ENCODE measurements at places on chromosomes 3 and 15.

GRCh38 chr15:71945012-71945411 lies 134.7 kb downstream of the NR2E3 start:
- DNase-seq, result no peak

DNA sequence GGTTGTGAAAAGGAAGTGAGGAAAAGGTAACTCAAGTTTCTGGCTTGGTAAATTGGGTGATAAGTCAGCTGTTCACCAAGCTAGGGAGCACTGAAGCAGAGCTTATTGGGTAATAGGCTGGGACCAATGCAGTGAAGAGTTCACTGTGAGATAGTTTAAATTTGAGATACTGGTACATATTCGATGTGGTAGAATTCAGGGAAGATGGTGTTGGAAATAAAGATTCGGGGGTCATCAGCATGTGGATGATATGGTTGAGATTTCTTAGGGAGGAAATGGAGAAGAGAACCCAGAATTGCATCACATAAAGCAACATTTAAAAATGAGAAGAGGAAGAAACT lies 16.9 kb downstream of the MME start:
- DNase-seq, result no peak

DNA sequence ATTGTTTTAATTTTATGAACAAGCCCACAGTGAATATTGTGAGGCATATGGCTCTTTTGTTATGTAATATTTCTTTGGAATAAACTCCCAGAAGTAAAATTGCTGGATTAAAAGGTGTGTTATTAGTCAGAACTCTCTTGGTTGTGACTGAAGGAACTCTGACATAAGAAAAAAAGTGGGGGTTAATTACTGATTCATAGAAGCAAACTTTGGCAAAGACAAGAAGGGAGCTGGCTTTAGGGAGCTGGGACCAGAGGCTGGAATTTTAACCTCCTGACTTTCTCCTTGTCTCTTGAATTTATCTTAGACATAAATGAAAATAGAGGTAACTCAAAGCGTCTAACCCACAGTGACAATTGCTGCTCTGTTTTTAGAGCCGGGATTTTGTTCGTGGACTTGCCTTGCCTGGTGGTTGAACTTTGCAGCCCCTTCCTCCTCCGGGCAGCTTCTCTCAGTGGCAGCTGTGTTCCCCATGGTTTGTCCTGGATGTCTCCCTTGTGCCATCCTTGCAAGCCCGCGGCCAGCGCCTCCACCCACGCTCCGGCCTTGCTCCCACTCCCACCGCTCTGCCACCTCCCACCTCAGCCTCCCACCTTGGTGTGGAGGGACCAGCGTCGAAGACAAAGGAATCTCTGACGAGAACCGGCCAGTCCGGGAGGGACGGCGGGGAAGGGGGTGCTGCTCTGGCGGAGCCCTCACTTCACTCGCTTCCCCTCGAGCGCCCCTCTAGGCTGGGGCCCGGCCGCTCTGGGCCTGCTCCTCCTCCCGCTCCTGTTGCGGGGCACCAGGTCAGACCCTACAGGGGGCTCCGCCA lies 28.0 kb downstream of the ARHGAP31 start:
- DNase-seq, result no peak

DNA sequence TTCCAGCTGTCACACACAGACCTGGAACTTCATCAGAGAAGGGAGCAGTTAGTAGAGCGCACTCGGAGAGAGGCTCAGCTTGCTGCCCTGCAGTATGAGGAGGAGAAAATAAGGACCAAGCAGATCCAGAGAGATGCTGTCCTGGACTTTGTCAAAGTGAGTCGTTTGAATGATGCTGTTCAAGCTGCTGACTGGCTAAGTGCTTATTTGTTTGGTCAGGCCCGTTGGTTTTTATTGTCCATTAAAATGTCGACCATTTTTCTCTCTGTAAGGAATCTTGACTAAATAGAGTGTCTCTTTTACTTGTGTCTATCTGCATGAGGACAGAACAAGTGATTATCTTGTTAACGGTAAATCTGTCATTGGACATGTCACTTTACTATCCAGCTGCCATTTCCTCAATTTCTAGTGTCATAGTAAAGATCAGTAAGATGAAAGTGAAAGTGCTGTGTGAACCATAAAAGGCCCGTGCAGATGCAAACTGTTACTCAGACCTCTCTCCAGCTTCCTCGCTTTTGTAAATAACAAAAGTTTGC lies 56.9 kb downstream of the LRCH3 start:
- no peak for DNase-seq

DNA sequence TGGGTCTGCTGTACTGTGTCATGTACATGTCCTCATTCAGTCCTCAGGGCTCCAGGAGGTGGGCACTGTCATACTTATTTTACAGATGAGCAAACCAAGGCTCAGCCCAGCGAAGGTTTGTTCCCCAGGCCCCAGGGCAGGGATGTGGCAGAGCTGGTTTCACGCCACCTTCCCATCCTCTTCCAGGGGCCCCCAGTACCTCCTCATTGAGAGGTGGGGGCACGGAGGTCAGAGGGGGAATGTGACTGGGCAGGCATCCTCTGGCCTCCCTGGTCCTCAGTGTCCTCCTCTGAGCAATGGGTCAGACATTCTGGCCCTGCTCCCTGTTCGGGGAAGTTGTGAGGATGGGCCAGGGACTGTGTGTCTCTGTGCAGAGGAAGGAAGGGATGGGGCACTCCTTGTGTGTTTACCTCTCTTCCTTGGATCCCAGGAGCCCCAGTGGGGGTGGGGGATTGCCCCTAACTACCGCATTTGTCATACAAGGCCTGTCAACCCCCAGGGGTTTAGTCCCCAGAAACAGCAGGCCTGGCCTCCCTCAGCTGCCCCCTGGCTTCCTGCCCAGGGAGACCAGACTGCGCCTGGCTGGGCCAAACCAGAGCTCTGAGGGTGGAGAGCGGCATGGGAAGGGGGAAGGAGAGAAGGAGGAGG lies 65.9 kb upstream of the LCTL start:
- DNase-seq, result no peak

DNA sequence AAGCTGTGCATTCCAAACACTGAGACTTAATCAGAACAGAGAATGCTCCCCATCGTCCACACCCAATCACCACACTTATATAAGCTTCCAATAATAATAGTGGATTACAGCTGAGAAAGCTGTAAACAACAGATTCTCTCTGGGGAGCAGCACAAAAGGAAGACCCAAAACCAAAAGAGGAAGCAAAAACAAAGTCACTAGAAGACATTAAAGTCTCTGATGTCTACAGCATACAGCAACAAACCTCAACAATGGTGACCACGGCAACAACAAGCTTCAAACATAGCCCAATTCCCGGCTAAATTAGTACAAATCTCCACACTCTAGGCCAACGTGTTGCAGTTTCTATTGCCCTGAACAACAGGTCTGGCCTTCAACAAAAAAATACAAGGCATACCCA lies 37.7 kb downstream of the ZDHHC23 start:
- DNase-seq, result no peak

- no peak for DNase-seq
These were observed 32.7 kb upstream of the RPS17 start for GRCh38 chr15:82572986-82573385.

DNA sequence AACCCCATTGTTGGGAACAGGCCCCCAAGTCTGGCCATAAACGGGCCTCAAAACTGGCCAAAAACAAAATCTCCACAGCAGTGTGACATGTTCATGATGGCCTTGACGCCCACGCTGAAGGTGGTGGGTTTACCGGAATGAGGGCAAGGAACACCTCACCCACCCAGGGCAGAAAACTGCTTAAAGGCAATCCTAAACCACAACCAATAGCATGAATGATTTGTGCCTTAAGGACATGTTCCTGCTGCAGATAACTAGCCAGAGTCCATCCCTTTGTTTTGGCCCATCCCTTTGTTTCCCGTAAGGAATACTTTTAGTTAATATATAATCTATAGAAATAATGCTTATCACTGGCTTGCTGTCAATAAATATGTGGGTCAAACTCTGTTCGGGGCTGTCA lies 47.7 kb downstream of the KLHDC8B start:
- no peak for DNase-seq

DNA sequence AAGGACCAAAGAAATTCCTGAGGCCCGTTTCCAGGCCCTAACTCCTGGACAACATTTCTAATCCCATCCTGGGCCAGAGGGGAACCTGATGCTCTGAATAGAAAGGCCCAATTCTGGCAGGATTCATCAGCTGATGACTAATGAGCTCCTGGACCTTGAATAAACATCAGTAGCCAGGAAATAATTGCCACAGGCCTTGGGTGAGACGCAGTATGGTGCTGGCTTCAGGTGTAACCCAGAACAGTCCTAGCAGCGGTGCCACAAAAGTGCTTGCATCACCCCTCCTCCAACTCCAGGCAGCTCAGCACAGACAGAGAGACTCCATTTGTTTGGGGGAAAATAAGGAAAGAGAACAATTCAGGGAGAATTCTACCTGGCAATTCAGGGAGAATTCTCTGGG lies 184.7 kb upstream of the POU1F1 start:
- no peak for DNase-seq

DNA sequence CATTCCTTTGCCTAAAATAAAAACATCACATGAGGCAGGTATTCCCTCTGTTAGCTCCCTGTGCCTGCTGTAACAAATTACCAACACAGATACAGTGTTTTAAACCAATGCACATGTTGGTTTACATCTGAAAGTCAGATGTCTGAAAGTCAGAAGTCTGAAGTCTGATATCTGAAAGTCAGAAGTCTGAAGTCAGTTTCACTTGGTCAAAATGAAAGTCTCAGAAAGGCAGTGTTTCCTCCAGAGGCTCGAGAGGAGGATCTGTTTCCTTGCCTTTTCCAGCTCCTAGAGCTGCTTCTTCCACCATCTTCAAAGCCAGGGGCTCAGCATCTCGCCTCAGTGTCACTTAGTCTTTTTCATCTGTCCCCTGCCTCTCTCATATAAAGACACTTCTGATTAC lies 22.0 kb downstream of the SST start:
- DNase-seq, result no peak

GRCh38 chr3:65402597-65402996 lies 636.1 kb downstream of the MAGI1 start:
- no peak for DNase-seq

DNA sequence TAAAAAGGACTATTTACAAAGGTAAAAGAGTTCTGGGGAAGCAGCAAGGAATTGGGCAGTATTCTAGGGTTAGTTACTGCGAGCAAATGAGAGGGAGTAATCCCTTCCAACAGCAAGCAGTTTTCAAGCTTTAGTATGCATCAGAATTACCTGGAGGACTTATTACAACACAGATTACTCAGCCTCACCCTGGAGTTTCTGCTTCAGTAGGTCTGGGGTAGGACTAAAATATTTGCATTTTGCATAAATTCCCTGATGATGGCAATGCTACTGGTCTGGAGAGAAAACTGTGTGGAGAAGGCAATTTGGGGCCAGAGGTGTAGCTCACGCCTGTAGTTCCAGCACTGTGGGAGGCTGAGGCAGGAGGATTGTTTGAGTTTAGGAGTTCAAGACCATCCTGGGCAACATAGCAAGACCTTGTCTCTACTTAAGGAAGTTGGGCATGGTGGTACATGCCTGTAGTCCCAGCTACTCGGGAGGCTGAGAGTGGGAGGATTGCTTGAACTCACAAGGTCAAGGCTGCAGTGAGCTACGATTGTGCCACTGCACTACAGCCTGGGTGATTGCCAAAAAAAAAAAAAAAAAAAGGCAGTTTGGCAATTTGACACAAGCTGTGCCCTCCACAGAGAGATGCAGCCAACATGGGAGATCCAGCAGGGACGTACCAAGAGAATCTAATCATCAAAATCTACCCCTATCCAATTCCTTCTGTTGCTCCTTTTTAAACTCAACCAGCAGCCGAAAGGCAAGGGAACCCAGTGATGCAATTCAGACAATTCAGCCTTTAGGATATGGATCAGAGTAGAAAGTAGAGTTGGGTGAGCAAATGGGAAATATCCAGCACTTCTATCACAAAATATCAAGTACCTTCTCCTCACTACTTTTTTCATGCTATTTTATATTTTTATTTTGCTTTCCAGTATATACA lies 27.1 kb upstream of the AP4E1 start:
- DNase-seq, result no peak

DNA sequence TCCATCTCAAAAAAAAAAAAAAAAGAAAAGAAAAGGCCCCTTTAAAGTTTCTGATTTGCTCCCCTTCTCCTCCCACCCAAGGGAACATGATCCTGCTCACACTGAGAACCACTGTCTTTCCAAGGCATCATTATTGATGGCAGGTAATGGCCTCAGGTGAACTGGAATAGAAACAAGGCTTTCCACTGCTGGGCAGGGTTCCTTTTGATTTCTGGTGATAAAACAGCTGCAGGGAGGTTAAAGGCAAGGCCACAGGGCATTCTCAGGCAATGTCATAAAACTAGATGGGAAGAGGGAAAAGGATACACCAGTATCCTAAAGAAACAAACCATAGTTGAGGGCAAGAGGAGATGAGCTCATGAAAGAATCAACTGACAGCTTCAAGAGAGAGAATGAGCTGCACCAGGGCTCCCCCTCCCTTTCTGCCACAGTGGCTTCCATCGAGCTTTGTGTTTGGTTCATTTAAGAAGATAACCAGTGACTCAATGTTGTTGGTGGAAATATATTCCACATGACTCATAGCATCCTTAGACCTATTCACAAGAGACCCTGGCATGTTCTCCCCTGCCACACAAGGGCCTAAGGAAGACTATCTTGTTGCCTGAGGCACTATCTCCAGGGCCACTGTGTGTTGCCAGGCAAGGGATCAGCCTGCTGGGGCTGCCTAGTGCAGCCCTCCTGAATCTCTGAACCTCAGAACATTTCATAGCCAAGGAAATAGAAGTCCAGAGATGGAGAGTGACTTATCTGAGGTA lies 86.4 kb downstream of the WDR76 start:
- no peak for DNase-seq

- no peak for DNase-seq
These were observed 806.5 kb downstream of the OTOL1 start for GRCh38 chr3:162302983-162303624.

DNA sequence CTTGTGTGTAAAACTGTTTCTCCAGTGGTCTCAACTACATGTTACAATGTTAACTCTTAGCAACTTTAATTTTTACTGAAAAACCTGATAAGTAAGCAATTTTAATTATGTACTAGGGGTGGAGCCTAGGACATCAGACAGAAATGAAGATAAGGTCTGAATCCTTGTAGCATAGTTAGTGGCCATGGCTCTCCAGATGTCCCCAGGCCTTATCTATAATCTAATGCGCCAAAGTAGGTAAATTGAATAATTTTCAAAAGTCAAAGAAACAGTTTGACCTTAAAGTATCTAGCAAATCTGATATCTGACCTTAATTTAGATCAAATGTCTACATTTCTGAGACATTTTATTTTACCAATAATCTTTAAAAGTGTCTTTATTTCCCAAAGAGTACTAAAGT lies 8.2 kb downstream of the MAGEF1 start:
- no peak for DNase-seq

DNA sequence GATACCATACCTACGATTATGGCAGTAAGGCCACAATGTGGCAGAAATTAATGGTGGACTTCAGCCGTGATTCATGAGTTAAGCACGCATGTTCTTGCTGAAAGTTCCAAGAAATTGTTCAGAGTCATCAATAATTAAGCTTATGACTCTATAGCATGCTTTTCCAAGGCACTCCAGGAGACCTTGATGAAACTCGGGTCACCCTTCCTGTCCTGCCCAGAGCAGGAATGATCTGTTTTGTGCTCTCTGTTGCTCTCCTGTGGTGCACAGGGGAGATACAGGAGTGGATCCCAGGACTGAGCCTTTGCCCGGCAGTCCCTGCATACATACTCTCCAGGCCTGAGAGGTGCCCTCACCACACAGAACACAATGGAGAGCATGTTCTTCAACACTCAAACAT lies 141.6 kb upstream of the SLC2A2 start:
- DNase-seq, result no peak
